ENCODE measurements at places on chromosomes 11 and 22.

DNA sequence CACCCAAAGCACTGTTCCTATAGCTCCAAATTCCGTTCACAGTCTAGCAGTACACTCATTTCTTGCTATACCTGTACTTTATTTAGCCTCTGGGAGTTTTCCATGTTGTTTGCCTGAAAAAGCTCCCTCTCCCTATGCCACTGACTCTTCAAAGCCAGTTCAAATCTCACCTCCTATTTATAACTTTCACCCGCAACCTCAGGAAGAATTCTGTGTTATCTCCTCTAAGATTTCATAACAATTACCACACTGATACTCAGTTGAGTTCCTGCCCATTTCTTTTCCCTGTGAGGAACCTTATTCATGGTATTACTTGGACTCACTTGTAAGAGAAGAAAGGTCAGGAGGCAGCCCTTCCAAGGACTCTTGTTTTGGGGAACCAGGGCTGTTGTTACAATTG is 25.2 kb downstream of the GDPD4 start:
- no peak for DNase-seq

DNA sequence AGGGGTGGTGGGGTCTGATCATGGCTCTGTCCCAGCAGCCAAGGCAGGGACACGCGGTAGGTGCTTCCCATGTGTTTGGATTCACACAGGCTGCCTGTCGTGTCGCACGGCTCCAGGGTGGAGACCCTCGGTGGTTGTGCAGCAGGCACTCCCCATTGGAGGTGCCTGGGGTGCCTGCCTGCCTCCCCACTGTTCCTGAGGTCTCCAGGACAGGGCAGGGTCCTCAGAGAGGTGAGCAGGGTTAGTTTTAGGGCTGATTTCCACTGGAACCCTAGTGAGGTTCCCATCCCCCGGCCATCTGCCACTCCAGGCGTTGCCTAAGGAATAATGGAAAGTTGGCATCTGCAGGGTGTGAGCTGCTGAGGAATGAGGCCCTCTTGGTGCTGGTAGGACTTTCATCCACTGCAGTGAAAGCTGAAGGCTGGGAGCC is 32.3 kb downstream of the OSBPL5 start:
- no peak for DNase-seq

GRCh38 chr11:44580701-44581100 is 15.2 kb downstream of the CD82 start:
- DNase-seq = no peak

- peak; percentile 49 for DNase-seq
Measured at GRCh38 chr11:12189543-12190235, 79.3 kb downstream of the MICAL2 start.

- peak; percentile 5 for DNase-seq
Measured at GRCh38 chr11:45652781-45653180, 12.6 kb downstream of the CHST1 start.

- DNase-seq = no peak
Measured at GRCh38 chr11:101010899-101011298, 118.7 kb downstream of the PGR start.

GRCh38 chr11:61022311-61023085 is 51.0 kb downstream of the CD6 start:
- peak; percentile 64 for DNase-seq

GRCh38 chr11:134157451-134157850 is 66.3 kb downstream of the NCAPD3 start:
- no peak for DNase-seq

DNA sequence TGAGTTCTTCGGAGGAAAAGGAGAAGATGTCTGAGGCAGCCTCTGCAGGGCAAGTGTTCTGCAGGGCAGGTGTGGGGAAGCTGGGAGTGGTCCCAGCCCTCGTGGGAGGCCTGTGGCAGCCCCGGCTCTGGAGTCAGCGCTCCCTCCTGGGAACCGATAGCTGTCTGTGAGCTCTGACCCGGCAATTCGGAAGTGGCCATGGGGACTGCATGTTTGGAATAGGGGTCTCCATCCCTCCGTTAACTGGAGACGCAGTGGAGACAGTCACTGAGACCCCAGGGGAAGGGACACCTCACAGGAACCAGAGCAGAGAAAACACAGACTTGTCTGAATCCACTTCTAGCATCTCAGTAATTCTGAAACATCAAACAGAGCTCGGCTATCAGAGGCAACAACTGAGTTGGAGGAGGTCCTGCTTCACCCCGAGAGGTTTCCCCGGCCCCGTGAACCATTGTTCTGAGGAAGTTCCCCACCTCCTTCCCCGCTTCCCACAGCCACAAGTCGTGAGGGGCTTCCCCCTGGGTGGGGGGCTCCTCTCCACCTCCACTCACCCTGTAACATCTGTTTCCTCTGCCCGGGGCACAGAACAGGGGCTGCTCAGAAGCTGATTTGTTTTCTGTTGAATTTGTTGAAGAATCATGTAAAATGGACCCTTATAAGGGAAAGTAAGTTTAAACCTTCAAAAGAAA is 99.6 kb downstream of the BRD1 start:
- DNase-seq = no peak

DNA sequence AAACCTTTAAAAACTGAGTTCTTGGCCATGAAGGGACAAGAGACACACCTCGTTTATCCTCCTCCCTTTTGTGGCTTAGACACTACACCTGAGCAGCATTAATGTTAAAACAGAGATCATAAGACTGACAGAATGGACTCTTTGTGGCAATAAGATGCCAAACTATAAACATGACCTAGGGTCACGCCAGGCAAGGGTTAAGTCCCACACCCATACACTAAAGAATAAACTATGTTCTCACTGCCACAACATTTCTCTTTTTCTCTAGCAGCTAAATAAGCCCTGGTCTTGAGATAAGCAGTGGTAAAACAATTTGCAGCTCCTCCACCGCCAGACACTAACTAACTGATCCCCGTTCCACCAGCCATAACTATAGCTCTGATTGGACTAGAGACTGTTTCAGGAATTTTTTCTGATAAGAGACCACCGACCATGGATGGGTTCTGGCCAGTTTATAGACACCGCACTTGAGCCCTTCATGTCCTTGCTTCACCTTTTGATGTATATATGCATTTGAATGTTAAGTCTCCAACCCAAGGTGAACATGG is 4.9 kb upstream of the SLCO2B1 start:
- DNase-seq = no peak

- DNase-seq = no peak
Measured at GRCh38 chr11:105769627-105770026, 159.8 kb downstream of the GRIA4 start.

DNA sequence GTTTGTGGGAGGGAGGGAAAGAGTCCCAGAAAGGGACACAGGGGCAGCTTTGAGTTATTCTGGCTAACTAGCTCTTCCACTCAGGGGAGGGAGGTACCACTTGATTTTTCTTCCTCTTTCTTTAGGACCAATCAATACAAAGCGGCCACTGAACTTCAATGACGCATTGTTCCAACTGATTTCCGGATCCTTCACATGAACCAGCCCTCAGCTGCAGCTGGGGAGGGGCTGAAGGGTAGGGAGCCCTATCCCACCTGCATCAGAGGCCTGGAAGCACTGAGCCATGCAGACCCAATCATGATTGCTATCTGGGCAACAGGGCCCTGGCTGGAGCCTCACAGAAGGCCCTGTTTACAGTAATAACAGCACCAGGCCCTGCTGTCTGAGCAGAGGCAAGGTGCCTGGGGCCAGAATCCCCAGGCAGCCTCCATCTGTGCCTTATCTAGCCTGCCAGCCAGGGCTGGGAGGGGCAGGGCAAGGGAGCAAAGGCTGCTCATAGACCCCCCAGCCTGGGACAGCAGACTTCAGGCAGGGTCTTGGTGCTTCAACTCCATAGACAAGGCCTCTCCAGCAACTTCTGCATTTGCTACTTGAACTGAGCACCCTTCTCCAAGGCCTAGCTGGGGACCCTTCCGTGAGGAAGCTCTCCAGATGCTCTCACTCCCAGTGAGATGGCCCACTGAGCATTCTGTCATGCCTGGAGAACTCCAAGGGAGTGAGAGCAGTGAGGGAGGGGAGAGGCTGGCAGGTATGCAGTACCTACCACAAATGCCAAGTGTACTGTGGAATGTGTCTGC is 22.5 kb downstream of the CLPB start:
- no peak for DNase-seq

GRCh38 chr22:25331050-25331449 is 111.6 kb downstream of the CRYBB2 start:
- DNase-seq = no peak

GRCh38 chr22:24051568-24051967 is 40.5 kb downstream of the CABIN1 start:
- no peak for DNase-seq

- no peak for DNase-seq
Measured at GRCh38 chr22:45644714-45645113, 26.9 kb upstream of the ATXN10 start.

DNA sequence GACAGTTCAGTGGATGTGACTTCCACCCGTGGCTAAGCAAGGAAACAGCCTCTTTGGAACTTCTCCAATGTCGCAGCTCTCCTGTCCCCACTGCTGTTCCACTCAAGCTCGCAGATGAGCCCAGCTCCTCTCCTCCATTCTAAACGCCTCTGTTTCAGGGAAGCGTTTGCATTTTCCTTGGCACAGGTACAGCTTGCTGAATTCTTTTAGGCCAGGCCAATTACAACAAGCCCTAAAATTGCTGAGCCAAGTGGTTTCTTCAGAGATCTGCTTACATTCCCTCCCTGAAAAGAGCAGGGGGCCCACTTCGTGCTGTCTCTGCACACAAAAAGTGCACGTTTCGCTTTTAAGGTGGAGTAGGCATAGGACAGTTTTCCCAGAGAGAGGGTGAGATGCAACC is 91.5 kb upstream of the BLID start:
- DNase-seq = no peak

DNA sequence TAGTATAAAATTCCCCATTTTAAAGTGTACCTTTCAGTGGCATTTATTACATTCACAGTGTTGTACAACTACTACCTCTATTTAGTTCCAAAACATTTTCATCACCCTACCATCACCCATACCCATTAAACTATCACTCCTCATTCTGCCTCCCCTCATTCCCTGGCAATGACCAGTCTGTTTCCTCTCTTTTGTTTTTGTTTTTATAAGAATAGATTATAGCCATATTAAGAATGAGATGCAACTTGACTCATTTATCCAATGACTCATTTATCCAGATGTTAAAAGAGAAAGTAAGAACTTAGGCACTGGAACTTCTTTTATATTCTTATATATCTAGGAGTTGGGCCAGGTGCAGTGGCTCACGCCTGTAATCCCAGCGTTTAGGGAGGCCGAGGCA is 156.3 kb downstream of the FAT3 start:
- DNase-seq = no peak

DNA sequence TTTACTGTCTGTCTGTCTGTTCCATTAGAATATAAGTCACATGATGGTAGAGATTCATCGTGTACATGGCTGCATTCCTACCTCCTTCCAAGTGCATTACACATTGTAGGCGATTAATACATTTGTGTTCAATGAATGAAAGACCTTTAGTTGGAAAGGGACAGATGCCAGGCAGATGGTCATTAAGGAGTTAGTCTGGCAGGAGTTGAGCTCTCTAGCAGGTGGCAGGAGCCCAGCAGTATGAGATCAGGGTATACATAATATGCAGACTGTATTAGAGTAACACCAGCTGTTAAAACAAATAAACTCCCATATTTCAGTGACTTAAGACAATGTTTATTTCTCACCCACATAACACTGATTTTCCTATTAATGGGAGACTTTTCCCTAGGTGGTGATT is 147.7 kb upstream of the LARGE1 start:
- DNase-seq = no peak

DNA sequence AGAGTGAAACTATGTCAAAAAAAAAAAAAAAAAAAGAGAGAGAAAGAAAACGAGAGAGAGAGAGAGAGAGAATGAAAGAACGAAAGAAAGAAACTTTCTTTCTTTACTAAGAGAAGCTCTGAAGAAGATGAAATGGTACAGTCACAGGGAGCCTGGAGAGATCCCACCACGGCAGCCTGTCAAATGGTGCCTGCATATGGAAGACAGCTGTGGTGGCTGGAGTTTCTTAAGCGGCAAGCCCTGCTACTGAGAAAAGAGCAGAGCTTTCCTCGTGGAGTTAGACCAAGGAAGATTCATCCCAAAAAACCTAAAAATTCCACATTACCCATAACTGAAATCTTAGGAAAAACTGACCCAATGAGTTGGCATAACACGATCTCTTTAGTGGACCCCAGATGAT is 66.7 kb downstream of the MICAL3 start:
- DNase-seq = no peak

DNA sequence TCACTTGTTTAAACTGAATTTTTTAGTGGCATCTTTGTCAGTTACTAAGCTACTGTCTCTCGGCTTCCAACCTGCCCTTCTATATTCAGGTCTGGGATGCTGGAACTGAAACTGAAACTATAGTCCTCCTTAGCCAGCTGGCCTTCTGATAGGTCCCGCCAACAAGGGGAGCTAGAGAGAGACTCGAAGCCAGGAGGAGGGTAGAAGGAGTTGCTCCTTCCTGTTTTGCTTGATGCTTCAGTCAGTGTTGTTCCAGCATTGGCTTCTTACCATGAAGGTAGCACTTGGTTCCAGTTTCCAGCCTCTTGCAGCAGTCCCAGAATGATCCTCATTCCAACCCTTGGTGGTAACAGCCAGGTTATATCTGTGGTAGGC is 32.9 kb upstream of the HORMAD2 start:
- no peak for DNase-seq

DNA sequence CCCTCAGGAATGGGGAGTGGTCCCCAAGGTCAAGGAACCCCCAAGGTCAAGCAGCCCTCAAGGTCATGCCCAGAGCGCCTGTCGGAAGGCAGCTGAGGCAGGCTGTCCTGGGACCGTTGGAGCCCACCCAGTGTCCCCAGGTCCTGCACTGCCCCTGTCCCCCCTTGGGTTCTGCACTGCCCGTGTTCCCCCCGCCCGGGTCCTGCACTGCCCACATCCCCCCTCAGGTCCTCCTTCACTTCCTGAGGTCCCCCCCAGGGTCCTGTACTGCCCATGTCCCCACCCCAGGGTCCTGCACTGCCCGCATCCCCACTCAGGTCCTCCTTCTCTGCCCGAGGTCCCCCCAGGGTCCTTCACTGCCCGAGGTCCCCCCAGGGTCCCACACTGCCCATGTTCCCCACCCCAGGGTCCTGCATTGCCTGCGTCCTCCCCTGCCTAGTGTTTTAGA is 1073.0 kb downstream of the BRD1 start:
- DNase-seq = no peak

DNA sequence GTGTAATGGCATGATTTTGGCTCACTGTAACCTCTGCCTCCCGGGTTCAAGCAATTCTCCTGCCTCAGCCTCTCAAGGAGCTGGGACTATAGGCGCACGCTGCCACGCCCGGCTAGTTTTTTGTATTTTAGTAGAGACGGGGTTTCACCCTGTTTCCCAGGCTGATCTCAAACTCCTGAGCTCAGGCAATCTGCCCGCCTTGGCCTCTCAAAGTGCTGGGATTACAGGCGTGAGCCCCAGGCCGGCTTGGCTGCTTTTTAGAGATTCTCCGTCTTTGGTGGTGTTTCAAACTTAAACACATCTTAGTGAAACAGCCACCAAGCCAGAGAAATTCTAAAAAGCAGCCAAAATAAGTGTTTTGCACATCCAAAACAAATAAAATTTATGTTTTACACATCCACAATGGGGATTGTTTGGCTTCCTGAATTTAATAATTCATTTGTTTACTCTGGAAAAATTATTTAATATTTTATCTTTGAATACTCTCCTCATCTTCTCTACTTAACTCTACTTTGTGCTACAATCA is 18.4 kb downstream of the BCL2L13 start:
- no peak for DNase-seq

- DNase-seq = no peak
Measured at GRCh38 chr11:63610604-63611394, 3.4 kb downstream of the PLAAT3 start.

- no peak for DNase-seq
Measured at GRCh38 chr22:44497218-44497904, 672 bp downstream of the RTL6 start.
